ENCODE measurements at places on chromosomes 12 and 14.

DNA sequence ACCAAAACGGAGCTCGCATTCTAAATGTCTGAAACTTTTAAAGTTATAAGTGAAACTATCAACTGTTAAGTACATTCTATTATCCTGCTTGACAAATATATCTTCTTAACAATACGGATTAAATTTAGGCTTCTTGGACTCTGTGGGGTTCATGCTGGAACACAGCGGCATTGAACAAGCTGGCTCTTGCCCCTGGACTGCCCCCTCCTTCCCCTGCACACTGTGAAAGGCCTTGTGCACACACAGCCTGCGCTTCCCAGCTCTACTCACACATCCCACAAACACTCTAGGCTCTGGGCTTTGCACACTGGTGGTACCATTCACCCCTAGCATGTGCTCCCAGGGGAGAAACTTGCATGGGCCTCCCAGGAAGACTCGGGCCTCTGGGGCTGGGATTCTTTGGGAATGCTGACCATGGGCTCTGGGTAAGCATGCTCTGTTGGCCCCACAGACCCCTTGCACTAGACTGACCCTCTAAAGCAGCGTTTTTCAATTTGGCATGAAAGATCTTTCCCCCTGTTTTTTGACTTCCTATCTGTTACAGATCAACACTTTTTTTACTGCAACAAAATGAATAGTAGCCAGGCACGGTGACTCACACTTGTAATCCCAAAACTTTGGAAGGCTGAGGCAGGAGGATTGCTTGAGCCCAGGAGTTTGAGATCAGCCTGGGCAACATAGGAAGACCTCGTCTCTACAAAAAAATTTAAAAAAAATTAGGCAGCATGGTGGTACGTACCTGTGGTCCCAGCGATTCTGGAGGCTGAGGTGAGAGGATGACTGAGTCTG is 96.2 kb upstream of the CPM start:
- DNase-seq = no peak

- no peak for DNase-seq
Observed at GRCh38 chr12:29343022-29343799, 37.8 kb downstream of the ERGIC2 start.

DNA sequence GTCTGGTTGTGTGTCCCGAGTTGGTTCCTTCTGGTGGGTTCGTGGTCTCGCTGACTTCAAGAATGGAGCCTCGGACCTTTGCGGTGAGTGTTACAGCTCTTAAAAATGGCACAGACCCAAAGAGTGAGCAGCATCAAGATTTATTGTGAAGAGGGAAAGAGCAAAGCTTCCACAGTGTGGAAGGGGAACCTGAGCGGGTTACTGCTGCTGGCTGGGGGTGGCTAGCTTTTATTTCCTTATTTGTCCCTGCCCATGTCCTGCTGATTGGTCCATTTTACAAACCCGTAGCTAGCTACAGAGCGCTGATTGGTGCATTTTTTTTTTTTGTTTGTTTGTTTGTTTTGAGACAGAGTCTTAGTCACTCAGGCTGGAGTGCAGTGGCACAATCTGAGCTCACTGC is 29.3 kb downstream of the FGF6 start:
- DNase-seq = no peak

DNA sequence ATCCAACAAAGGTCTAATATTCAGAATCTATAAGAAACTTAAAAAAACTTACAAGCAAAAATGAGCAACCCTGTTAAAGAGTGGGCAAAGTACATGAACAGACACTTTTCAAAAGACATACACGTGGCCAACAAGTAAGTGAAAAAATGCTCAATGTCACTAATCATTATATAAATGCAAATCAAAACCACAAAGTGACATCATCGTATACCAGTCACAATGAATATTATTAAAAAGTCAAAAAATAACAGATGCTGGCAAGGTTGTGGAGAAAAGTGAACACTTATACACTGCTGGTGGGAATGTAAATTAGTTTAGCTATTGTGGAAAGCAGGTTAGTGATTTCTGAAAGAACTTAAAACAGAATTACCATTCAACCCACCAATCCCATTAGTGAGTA is 199.1 kb downstream of the SNAPC1 start:
- DNase-seq = no peak

DNA sequence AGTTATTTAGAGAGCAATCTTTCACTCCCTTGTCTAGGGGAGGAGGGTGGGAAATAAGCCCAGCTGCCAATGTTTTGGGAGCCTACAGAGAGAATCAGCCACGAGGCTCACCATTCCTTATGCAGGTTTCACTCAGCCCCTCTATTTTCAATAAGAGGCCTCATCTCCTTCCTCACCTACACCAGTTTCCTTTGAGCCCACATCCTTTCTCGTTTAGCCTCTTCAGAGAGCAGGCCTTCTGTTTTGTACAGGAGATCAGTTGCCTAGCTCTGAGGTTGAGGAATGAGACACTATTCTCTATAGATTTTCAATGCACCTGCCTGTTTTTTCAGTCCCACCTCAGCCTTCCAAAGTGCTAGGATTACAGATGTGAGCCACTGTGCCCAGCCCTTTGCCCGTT is 17.9 kb downstream of the SNAPC1 start:
- no peak for DNase-seq

- no peak for DNase-seq
Observed at GRCh38 chr14:23259426-23259825, 21.7 kb downstream of the RNF212B start.

GRCh38 chr12:116442946-116443345 is 116.2 kb upstream of the MAP1LC3B2 start:
- no peak for DNase-seq

DNA sequence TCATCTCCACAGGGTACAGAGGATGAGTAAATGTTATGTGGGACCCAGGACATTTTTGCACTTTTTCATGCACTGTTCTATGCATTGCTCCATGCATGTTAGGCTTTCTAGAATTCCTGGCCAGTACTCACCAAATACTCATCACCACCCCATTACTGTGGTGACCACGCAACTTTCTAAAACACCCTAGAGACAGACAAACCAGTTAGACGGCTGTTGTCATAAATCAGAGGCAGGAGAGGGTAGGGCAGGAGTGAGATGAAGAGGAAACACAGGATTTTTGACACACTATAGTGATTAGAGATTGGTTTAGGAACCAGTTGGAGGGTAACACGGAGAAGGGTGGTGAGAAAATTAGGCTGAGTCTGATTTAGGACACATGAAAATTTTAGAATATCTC is 59.3 kb downstream of the IFNG start:
- DNase-seq = no peak

- no peak for DNase-seq
Observed at GRCh38 chr12:81245907-81246570, 168.2 kb downstream of the ACSS3 start.

DNA sequence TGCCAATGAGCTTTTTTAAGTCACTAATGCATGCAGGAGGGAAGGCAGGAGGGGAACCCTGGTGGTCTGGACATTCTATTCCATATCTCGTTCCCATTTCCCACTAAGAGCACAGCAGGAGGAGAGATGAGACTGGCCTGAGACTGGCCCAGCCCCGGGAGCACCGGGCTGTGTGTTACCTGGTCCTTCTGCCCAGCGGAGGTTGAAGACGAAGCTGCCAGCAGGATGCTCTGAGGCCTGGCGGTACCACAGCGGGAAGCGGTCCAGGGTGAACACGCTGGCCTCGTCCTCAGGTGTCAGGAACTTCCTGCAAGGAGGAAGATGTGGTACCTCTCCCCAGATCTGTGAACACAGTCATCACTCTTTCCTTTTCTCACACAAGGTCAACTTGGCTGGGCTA is 23.9 kb downstream of the LRTM2 start:
- no peak for DNase-seq

DNA sequence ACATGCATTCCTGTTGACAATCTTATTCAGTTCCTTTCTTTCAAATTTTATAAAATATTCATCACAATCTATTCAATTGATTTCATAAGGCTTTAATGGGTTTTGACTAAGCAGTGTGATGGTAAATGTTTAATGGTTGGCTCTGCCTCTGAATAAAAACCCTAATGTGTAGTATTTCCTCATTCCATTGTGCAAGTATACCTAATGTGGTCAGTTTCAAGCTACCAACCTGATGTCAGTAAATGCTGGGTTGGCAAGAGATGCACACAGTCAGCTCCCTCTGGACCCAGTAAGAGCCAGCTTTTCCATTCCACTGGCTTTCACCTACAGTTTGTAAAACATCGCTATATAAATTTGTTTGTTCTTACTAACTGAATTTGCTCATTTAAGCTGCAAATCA is 53.9 kb downstream of the METTL25 start:
- DNase-seq = no peak

DNA sequence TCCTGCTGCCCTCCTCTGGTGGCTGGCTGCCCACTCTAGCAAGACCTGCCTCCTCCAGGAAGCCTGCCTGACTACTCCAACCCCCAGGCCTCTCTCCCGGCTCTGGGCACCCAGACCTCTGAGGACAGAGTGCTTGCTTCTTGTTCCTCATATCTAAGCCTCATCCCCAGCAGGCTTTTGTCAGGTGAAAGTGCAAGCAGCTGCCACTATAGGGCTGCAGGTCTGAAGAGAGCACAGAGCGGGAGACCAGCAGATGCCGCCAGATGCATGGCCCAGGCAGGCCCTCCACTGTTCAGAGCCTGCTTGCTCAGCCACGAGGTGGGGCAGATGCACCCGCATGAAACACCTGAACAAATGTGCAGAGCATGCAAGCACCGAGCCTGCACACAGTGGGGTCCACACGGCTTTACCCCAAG is 73.0 kb downstream of the SERPINA3 start:
- no peak for DNase-seq

GRCh38 chr12:38689195-38689594 is 216.2 kb downstream of the CPNE8 start:
- no peak for DNase-seq

DNA sequence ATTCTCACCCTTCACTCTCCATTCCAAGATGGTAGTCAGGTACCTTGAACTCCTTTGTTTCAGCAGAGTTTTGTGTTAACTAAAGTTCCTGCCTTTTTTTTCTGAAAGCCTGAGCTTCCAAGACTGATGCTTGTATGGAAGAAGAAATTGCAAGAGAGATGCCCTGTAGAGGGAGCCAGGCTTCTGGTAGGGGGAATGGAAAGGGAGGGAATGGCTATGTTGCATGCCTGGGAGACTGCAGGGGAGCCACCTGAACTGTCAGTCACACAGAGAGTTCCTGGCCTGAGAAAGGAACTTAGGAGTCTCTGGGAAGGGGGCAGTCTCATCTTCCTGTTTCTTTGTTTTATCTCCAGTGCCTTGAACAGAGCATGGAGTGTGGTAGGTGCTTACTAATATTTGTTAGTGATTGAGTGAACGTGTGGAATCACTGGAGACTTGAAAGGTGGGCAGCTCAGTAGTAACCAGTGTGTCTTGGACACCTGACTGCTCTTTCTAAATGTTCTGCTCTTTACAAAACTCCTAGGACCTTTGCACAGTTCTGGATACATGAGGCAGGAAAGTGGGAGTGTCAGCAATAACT is 132.2 kb downstream of the ANO4 start:
- no peak for DNase-seq

DNA sequence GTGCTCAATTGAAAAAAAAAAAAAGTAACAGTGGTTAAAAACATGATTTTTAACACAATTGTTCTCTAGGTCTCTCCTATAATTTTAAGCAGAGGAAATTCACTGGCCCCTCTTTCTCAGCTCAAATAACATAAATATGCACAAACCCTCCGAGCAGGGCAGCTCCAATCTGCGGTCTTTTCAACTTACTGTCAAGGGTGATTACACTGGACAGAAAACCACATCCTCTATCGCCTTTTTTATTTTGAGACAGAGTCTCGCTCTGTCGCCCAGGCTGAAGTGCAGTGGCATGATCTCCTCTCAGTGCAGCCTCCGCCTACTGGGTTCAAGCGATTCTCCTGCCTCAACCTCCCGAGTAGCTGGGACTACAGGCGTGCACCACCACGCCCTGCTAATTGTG is 16.5 kb upstream of the GABARAPL1 start:
- DNase-seq = no peak

GRCh38 chr12:82223426-82223825 is 134.8 kb downstream of the CCDC59 start:
- DNase-seq = no peak

DNA sequence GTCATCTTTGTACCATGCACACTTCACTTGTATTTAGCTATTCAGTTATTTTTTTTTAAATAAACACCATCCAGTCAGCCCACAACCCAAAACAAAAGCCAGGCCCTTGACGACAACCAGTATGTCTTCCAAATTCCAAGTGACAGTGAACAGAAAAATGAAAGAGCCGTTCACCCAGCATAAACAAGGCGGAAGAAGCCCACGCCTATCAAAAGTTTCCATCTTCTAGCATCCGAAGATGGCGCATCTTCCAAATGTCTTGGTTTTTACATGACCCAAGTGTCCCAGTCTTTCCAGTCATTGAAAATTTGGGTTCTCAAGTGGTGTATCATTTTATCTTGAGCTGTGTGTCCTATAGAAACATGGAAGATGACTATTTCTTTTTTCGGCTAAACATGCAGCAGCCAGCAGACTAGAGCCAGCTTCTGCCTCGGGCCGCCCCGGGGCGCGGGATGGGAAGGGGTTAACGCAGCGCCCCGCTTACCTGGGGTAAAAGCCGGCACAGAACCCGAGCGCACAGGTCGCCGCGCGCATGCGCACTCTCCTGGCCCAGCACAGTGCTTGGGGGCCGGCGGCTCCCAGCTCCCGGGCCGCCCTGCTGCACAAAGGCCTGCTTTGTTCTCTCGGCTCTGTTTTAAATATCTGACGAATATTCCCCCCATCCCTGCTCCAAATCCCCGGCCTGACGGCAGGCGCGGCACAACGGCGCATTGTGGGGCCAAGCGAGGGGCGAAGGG is 164.8 kb downstream of the ZFP36L1 start:
- DNase-seq = peak; percentile 27

GRCh38 chr12:53659011-53659551 is 16.8 kb downstream of the ATP5MC2 start:
- DNase-seq = no peak

DNA sequence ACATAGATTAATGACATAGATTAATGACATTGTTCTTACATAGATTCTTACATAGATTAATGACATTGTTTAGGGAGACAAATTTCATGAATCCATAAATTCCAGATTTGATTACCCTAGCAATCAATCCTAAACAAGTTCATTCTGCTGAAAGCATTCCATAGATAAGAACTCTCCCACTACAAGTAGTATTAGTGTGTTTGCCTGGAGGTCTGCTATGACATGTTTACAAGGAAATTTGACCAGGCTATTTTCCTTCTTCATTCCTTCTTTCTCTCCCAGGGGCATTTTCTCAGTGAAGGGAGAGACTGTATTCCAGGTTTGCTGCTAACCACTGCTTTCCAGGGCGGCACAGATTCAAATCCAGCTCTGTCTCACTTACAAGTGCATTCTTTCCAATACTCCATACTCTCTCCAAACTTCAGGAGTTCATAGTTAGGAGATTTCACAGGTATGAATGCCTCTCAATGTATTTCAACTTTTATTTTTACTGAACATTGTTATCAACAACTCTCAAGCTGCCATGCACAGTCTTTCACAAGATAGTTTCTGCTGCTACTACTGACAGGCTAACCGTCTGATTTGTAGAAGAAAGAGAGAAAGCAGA is 134.5 kb downstream of the SLC38A1 start:
- no peak for DNase-seq
